ENCODE measurements at places on chromosomes 12 and 14.

DNA sequence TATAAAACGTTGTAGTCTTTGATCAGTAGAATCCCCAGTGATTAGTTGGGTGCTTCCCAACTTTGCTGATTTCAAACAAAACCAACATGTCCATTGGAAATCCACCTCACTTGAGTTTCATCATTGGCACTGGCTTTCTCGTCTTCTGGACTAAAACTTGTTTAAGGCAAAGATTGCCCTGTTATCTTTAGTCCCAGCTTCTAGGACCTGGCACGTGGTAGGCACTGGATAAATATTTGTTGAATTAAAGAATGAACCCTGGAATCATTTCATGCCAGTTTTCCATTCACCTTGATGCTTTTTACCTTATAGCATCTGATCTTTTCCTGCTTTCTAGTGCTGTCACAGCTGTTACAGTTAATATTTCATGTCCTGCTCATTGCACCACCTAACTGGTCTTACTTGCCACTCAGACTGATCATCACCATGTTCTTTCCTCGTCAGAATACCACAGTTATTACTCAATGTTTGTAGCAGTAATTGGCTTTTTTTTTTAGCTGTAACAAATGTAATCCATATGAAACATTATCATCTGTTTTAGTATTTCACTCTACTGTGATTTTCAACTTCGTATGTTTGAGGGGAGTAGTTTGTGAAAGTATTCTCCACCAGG, 7.3 kb upstream of the C12orf50 start:
- no peaks in the 10 kb centered on the region for H3K27me3 ChIP-seq
- H3K4me1 ChIP-seq = peaks cover 41% of the 10 kb centered on the region
- DNase-seq = no peak

DNA sequence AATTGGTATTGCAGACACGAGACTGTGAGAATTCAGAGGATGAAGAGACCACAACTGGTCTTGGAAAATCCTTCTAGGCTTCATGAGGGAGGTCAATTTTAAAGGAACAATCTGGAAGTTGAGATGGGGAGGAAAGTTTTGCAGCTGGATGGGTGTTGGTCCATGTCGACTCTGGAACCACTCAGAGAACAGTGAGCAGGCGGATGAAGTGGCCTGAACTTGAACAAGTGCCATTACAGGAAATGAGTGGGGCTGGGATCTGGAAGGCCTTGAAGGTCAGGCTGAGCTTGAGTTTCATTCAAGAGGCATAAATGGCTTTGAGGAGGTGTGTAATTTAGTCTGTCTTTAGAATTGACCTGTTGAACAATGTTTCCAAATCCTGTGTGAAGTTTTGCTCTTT, 140.9 kb downstream of the GALC start:
- no peaks in the 10 kb centered on the region for H3K27me3 ChIP-seq
- H3K4me3 ChIP-seq = no peak overlapping the region
- no peaks in the 10 kb centered on the region for H3K4me1 ChIP-seq
- H3K27ac ChIP-seq = no peak overlapping the region
- no peaks in the 10 kb centered on the region for H3K36me3 ChIP-seq

DNA sequence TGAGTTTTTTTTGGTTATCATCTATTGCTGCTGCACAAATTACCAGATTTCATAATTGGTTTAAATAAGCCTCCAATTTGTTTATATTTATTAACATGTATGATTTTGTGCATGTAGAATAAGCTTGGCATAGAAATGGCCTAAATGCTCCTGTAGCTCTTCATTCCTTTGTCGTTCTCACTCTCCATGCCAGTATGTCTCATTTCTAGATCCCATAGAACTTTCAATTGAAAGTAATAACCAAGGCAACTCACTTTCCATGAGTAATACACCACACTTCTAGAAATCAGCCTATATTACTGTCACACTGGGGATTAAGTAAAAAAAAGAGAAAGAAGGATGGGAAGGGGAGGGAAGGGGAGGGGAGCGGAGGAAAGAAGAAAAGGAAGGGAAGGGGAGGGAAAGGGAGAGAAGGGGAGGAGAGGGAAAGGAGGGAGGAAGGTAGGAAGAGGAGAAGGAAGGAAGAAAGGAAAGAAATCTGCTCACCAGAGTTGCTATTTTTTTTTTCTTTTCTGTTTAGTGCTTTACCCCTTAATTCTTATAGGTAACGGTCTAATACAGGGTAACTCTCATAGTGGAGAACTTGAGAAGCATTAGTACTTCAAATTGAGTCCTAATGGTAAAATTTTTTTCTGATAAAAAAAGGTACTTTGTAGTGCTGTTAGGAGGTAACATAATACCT, 45.6 kb downstream of the MDM2 start:
- H3K4me1 ChIP-seq = no peaks in the 10 kb centered on the region
- DNase-seq = no peak
- no peak overlapping the region for H3K27ac ChIP-seq
- H3K27me3 ChIP-seq = no peaks in the 10 kb centered on the region
- H3K36me3 ChIP-seq = no peaks in the 10 kb centered on the region

GRCh38 chr12:16719713-16720416, 113.9 kb upstream of the LMO3 start:
- H3K36me3 ChIP-seq = no peaks in the 10 kb centered on the region
- no peak overlapping the region for H3K27ac ChIP-seq
- DNase-seq = no peak
- no peaks in the 10 kb centered on the region for H3K4me1 ChIP-seq
- H3K27me3 ChIP-seq = no peaks in the 10 kb centered on the region

- peak; percentile 26 for DNase-seq
- H3K4me3 ChIP-seq = no peak overlapping the region
- no peaks in the 10 kb centered on the region for H3K27me3 ChIP-seq
- no peak overlapping the region for H3K27ac ChIP-seq
- peaks cover 2% of the 10 kb centered on the region for H3K4me1 ChIP-seq
Measured at GRCh38 chr14:73472185-73473114, 14.1 kb upstream of the NUMB start.

GRCh38 chr12:46363582-46364299, 8.8 kb downstream of the SLC38A2 start:
- H3K27ac ChIP-seq = no peak overlapping the region
- H3K27me3 ChIP-seq = no peaks in the 10 kb centered on the region
- H3K36me3 ChIP-seq = peaks cover 98% of the 10 kb centered on the region

- no peak overlapping the region for H3K4me3 ChIP-seq
- no peaks in the 10 kb centered on the region for H3K36me3 ChIP-seq
- no peaks in the 10 kb centered on the region for H3K4me1 ChIP-seq
- no peak for DNase-seq
Measured at GRCh38 chr12:97397008-97397407, 65.6 kb upstream of the RMST start.

DNA sequence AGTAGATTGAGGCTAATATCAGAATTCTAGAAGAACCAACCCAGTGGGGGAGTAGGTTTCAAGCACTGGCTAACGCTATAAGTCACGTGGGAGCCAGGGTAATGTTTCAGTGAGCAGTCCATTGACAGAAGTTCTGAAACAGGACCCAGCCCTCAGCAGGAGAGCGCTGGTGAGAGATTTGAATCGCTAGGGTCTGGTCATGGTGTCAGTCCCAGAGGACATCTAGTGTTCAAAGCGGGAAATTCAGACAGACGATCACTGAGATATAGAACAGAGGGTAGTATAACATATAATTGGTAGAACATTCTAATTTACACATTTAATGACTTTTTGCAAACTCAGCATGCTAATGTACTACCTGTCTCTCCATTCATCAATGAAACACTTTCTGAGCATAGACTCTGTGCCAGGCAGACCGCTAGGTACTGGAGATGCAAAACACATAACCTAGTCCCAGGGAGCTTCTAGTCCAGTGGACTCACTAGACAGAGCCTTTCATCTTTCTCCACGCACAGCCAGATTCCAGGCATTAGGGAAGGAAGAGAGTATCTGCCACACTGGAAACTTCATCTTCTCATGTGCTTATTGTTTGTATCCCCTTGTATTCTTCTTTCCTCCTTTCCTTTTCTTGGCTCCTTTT, 35.4 kb upstream of the RNASE3 start:
- no peaks in the 10 kb centered on the region for H3K4me1 ChIP-seq
- no peak overlapping the region for H3K27ac ChIP-seq
- no peaks in the 10 kb centered on the region for H3K36me3 ChIP-seq
- H3K27me3 ChIP-seq = peaks cover 6% of the 10 kb centered on the region
- no peak overlapping the region for H3K4me3 ChIP-seq
- DNase-seq = peak; percentile 54

DNA sequence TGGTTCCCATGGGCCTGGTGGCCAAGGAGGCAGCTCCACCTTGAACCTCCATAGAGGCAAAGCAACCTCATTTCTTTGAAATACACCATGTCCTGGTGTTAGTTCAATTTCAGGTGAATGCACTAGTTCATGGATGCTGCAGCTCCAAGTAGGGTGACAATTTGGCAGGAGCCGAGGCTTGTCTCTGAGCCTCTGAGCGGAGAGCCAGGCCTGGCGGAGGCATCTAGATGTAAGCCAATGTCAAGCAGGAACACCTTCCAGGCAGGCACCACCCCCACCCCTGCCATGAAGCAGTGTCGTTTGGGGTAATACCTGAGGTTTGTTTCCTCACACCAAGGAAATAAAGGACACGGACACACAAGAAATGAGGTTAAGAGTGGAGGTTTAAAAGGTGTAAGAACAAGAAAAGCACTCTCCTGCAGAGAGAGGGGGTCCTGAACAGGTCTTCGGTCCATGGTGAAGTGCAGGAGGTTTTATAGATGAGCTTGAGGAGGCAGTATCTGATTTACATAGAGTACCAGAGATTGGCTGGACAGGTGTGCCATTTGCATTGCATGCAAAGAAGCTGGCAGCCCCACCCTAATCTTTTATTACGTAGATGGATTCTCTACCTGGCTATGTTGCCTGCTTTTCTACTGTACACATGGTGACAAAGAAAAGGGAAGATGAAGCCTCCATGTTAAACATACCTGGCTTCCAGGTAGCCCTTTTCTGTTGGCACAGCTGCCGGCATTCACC, 60.3 kb downstream of the RIN3 start:
- no peak for DNase-seq
- H3K36me3 ChIP-seq = no peaks in the 10 kb centered on the region
- H3K4me3 ChIP-seq = no peak overlapping the region
- H3K27me3 ChIP-seq = peaks cover 4% of the 10 kb centered on the region
- no peaks in the 10 kb centered on the region for H3K4me1 ChIP-seq
- no peak overlapping the region for H3K27ac ChIP-seq

DNA sequence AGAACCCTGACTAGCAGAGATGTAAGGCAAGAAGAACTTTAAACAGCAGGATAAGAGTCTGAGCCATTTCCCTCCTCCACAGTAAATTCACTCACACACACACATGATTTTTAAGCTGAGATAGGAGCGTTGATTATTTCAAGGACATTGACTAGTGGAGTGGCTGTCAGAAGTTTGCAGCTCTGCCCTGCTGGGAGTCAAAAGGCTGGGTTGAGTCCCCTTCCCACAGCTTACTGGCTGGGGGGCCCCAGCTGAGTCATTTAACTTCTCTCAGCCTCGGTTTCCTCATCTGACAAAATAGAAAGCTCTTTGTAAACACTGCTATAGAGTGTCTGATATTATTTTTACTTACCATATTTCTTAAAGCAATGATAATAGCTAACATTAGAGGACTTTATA, 28.3 kb downstream of the VCPKMT start:
- H3K4me3 ChIP-seq = no peak overlapping the region
- H3K27me3 ChIP-seq = no peaks in the 10 kb centered on the region
- DNase-seq = no peak
- H3K4me1 ChIP-seq = no peaks in the 10 kb centered on the region
- no peaks in the 10 kb centered on the region for H3K36me3 ChIP-seq

DNA sequence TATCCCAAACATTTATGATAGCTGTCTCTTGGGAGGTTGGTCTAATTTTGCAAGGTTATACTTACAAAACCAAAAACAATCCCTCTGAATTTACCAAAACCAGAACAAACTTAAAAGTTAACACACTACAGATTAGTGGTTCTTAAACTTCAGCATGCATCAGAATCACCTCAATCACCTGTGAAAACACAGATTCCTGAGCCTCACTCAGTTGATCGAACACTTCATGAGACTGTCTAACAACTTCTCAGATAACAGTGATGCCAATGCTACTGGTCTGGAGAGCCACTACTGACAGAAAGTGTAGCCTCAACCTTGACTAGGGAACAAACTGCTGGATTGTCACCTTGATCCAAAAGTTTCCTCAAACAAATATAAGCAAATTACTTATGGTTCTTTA, 44.2 kb downstream of the ATP2B1 start:
- no peak overlapping the region for H3K4me3 ChIP-seq
- no peak for DNase-seq
- H3K4me1 ChIP-seq = no peaks in the 10 kb centered on the region
- no peak overlapping the region for H3K27ac ChIP-seq
- no peaks in the 10 kb centered on the region for H3K36me3 ChIP-seq

DNA sequence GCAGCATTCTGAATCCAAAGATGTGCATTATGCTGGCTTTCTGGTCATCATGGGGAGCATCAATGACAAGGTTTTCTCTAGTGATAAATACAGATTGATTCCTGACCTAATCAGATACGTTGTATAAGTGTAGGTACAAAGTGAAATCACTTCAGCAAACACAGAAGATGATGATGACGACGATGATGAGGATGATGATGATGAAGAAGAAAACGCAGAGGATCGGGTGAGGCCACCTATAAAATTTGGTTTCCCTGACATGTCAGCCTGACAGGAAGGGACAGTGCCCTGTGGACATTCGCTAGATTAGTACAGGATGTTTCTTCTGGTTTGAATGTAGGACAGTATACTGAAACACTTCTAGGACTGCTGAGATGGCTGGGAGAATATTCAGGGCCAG, 20.2 kb downstream of the RNF34 start:
- H3K36me3 ChIP-seq = peaks cover 93% of the 10 kb centered on the region
- H3K27me3 ChIP-seq = no peaks in the 10 kb centered on the region
- H3K4me1 ChIP-seq = no peaks in the 10 kb centered on the region
- no peak overlapping the region for H3K27ac ChIP-seq
- no peak for DNase-seq

DNA sequence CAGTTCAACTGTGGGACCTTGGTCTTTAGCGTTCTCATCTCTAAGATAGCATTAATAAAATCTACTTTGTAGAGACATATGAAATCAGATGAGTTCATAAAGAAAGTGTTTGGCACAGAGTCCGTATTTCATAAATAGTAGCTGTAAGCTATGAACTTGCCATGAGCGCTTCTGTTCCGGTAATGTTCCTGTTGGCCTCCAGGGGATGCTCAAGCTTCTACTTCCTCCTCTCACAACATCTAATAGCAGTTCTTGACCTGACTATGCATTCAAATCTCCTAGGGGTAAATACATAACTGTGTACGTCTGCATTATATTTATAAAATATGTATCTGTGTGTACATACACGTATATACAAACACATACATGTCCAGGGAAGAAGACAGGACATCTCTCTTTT, 288.2 kb upstream of the TMPO start:
- H3K4me1 ChIP-seq = no peaks in the 10 kb centered on the region
- no peaks in the 10 kb centered on the region for H3K36me3 ChIP-seq
- no peak overlapping the region for H3K4me3 ChIP-seq
- H3K27me3 ChIP-seq = no peaks in the 10 kb centered on the region
- peak; percentile 7 for DNase-seq

GRCh38 chr14:104064003-104064402, 21.5 kb upstream of the ASPG start:
- H3K36me3 ChIP-seq = no peaks in the 10 kb centered on the region
- DNase-seq = no peak
- H3K27ac ChIP-seq = no peak overlapping the region
- no peak overlapping the region for H3K4me3 ChIP-seq
